ENCODE measurements at places on chromosomes 1 and 21.

- DNase-seq: no peak
These were observed 55.2 kb downstream of the RNF220 start for GRCh38 chr1:44460107-44460882.

GRCh38 chr1:219812491-219813203 is 115.7 kb downstream of the SLC30A10 start:
- no peak for DNase-seq

- peak; percentile 33 for DNase-seq
These were observed 8.2 kb upstream of the CAP1 start for GRCh38 chr1:40032240-40032891.

DNA sequence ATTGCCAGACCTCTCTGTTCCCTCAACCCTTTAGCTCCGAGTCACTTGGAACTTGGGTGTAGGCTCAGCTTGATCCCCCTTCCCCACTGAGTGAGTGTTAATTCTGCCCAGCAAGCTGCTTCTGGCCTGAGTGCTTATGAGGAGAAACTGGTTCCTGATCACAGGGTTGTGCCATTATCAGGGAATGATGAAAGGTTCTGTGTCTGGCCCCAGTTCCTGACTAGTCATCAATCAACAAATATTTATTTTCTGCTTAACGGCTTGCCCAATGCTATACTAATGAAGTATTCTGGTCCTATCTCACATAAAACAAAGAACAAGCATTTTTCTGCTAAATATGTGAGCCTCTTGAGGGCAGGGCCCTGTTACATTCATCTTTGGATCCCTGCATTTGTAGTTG is 20.8 kb downstream of the CC2D1B start:
- DNase-seq: no peak

DNA sequence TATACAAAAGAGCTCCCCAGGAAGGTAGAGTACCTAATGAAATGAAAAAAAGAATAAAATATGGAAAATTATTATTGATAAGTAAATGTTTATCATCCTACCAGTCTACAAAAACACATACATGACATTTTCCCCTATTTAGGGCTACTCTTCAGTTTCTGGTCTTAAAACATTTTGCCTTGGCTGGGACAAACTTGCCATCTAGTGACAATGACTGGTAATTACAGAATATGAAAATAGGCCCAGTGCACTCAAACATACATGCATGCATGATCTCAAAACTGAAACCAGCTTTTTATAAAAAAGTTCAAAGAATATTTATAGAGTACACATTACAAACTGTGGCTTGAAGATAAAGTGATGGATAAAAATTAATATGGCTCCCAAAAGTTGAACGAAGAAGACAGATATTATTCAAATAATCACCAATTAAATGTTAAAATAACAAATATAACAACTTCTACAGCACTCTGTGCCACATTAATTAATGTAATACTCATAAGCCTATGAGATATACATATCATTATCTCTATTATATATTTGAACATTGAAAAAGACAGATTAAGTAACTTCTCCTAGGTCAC is 10.5 kb upstream of the RNPC3 start:
- DNase-seq: no peak

DNA sequence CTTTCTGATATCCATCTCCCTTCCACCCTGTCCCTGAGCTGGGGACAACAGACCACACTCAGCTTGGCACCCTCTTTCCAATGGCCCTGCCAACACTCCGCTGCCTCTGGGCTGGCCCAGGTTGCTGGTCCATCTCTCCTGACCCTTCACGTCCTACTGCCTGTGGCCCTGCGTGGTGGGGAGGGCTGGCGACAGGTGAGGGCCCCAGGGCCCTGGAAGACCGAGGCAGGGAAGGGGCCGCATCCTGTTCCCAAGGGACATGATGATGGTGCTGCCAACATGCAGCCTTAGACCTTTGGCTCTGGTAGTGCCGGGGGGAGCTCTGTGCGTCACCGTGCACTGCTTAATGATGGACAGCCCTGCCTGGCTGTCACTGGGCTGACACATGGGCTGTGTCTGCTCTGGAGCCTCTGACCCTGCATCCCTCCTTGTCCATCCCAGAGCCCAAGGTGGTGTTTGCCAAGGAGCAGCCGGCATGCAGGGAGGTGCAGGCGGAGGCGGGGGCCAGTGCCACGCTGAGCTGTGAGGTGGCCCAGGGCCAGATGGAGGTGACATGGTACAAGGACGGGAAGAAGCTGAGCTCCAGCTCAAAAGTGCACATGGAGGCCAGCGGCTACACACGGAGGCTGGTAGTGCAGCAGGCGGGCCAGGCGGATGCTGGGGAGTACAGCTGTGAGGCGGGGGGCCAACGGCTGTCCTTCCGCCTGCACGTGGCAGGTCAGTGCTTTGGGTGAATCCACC is 65.2 kb downstream of the OBSCN start:
- no peak for DNase-seq

DNA sequence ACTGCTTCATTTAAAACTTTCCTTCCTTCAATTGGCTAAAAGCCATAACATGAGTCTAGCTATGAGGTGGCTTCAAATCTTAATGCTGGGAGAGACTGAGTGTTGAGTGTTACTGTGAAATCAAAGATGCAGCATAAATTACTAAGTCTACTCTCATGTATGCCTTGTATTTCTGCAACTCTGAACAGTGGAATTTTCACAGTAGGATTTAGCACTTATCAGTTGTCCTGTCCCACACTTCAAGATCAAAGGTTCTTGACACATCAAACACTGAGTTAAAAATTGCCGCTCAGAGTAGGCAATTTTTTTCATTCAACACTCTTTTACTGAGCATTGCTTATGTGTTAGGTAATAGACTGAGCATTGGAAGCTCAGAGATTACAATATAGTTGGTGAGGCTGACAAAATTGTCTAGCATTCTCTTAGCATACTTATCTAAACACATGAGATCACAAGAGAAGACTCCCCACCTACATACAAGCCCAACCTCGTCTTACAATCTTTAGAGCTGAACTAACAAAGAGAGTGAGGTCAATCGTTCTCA is 56.4 kb upstream of the ADORA3 start:
- no peak for DNase-seq

DNA sequence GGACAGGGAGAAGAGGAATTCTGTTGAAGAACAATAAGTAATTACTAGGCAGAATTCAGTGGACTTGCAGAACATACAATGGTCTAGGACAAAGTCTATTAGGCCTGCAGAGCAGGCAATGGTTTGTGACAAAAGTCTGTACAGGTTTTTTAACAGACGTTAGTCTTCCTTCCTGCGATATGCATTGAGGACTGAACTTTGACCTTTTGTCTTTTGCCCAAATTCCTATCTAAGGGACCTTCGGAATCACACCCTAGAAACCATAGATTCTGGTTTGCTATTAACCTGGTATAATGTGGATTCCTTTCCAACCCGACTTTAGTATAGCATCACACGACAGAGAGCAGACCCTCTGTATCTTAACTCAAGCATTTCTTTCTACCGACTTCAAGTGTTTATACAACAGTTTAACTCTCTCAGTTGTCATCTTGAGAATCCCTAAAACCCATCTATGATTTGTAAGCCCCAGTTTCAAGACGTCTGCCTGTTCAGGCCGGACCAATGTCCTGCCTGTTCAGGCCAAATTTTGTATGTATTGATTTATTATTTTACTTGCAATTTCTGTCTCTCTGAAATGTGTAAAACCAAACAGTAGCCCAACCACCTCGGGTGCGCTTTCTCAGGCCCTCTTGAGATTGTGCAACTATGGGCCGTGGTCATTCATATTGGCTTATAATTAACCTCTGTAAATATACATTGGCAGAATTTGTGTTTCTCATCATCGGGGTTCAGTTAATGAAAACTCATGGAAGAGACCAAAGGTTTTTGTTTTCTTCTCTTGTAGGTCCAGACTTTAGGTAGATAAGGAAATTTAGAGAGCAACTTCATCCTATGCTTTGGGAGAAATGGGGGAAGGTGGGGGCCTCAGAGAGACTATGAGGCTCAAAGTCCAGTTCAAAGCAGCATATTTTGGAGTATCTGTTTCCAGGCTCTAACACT is 76.9 kb upstream of the TNFSF18 start:
- no peak for DNase-seq

DNA sequence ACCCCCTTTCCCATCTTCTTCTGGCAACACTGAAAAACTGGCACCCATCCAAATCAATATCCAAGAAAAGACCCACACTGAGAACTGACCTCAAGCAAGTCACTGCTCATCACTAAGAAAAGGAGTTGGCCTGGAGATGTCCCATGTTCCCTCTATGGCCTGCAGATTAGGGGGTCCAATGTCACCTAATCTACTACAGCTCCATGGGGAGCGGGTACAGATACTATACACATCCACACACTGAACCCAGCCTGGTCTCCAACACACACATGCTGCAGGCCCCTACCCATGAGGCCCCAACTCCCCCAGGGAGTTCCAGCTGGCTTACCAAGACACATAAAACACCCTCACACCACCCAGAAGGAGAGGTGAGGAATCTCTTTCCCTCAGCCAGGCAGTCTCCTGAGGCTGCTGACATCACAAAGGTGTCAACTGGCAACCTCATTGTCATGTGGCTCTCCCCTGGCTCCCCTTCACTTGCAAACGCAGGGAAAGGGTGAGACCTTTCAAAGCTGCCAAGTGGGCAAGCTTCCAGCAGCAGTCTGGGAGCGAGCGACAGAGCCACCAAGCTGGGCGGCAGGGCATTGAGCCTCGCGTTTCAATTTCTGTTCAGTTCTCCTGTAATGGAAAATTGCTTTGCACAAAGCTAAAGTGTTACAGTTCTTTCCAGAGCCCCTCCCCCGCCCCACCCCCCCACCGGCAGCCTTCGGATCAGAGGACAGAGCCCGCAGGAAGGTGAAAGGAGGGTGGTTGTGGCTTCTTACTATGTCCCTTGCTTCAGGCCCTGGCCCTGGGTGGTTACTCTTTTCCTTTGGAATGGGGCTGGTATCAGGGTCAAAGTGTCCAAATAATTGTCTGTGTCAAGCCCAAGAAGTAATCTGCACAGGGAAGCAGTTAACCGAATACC is at the start of gene LRRC52:
Gene LRRC52 (plus strand): TSS at position 469 of the 907 bp plus-strand sequence. CDS start 297 bp downstream, at position 766.
- DNase-seq: no peak

DNA sequence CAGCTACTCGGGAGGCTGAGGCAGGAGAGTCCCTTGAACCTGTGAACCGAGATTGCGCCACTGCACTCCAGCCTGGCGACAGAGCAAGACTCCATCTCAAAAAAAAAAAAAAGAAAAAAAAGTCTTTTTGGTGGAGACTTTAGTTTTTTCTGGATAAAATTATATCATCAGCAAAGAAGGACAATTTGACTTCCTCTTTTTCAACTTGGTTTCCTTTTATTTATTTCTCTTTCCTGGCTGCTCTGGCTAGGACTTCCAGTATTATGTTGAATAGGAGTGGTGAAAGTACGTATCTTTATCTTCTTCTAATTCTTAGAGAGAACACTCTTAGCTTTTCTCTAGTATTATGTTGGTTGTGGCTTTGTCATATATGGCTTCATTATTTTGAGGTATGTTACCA is 130.8 kb downstream of the PCBP3 start:
- no peak for DNase-seq

- no peak for DNase-seq
These were observed 141.7 kb upstream of the HOOK1 start for GRCh38 chr1:59672851-59673572.

All from activated T-cell treated with anti-CD3 and anti-CD28 coated beads for 1 hour (primary cell).